ENCODE measurements at places on chromosomes 12 and 14. TPM values are rescaled to one million over a fixed set of nuclear protein-coding genes. Genes with fewer than 3 reads are reported as not detected.

Gene CPNE6
- total RNA-seq = not detected

Gene RAB21
- 63.8 TPM for total RNA-seq

DNA sequence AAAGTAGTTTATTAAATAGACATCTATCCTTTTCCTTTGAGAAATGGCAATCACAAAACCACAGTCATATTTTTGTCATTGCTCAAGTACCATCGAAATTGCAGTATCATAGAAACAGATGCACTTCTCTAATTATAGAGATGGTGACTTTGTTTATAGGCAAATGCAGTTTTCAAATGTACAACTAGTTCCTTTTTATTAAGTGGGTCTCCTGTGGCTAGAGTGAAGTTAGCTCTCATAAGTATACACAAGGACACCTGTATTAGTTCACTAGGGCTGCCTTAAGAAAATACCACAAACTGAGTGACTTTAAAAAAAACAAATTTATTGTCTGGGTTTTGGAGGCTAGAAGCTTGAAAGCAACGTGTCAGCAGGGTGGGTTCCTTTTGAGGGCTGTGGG, 62.8 kb downstream of the OTOGL start:
- H3K4me3 ChIP-seq = no peak overlapping the region
- H3K27ac ChIP-seq = no peak overlapping the region
- no peak for DNase-seq
- H3K36me3 ChIP-seq = no peaks in the 10 kb centered on the region

DNA sequence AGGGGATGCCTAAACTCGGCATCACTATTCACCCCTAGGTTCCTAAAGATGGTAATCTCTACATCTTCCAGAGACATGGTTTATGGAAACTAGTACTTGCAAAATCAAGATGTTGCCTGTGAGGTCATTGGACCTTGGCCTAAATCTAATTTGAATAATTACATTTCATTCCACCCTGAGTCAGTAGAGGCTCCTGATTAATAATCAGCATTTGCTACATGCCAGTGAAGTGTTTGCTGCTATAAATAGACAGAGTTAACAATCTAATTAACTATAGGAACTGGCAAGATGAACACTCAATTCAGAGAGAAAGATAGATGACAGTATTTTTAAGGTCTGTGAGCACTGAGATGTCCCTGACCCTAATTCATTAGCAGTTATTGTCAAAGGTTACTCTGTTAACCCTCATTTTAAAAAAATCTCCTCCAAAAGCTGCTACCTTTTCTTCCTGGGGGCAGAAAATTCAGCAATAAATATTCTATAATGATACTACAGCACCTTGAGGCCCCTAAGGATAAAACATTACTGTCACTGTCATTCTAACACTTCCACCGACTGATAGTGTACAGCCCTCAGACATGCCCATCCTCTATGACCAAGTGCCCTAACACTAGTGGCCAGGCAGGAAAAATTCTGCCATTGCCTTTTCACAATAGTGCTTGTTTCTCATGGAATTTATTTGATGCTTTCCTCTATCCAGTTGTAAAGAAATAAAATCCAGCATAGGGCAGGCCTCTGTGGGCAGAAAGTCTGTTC, 65.7 kb upstream of the CCDC196 start:
- no peaks in the 10 kb centered on the region for H3K36me3 ChIP-seq
- H3K4me1 ChIP-seq = no peaks in the 10 kb centered on the region
- DNase-seq = no peak
- no peaks in the 10 kb centered on the region for H3K27me3 ChIP-seq
- no peak overlapping the region for H3K27ac ChIP-seq
- no peak overlapping the region for H3K4me3 ChIP-seq

- H3K27ac ChIP-seq = no peak overlapping the region
- no peak for DNase-seq
- H3K36me3 ChIP-seq = no peaks in the 10 kb centered on the region
- H3K4me1 ChIP-seq = no peaks in the 10 kb centered on the region
- H3K27me3 ChIP-seq = peaks cover 11% of the 10 kb centered on the region
- H3K4me3 ChIP-seq = no peak overlapping the region
Measured at GRCh38 chr12:10756194-10756593, 33.1 kb upstream of the YBX3 start.
